ENCODE measurements at places on chromosomes 4 and X.

DNA sequence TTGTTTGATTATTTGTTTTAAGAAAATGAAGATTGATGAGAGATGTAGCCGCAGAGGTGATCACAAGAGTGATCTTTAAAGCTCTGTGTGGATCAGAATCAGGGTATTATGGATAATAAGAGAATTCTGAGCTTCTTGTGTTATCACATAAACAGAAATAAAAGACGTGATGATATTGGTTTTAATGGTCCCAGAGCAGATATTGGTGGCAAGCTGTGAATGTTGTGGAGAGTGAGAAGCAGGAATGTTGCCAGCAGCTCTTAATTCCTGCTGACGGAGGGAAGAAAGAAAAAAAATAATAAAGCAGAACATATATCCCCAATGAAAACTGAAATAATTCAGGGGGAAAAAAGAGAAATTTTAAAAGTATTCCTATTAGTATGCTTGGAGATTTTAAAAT lies 1015.9 kb downstream of the PCDH18 start:
- no peak for DNase-seq

- no peak for DNase-seq
These were observed 27.6 kb upstream of the TMEM184C start for GRCh38 chr4:147589586-147589985.

- no peak for DNase-seq
These were observed 174.4 kb upstream of the ATP6AP2 start for GRCh38 chrX:40406330-40406859.

DNA sequence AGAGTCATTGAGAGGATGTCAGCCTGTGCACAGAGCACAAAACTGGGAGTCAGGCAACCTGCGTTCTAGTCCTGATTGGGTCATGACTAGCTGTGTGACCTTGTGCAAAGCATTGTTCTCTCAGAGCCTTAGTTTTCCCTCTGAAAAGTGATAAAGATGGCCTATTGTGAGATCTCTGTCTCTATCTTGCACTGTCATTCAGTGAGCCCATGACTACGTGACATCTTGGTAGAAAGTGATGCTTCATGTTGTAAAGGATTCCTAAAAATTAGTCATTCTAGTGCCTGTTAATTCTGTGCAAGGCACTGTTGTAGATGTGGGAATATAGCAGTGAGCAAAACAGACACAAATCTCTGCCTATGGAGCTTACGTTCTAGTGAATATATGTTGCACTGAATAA lies 2.5 kb downstream of the PGRMC1 start:
- DNase-seq = no peak

DNA sequence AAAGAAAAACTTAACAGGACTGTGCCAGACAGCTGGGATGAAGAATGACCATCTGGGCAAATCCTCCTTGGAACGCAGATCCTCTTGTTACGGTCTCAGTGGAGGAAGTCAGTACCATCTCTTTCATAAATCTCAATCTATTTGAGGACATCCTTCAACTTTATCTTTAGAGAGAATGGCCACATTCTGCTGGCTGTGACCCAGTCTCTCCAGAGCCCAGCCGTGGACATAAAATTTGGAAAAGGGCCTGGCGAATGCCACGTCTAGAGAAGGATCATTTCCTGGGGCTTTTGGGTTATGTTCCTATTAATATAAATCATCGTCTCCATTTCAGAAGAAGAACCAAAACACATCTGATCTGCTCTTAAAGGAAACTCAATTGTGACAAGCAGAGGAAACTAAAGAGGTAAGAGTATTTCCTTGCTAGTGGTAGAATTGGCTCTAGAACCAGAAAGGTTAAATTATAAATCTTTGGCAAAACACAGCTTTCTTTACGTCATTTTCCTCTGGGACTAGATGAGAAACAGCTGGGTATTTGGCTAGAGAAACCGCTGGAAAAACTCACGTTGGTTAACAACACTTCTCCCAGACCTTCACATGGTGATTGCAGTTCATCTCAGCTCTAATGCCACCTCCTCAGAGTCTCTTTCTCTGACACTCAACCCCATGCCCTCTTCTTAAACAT lies 164.7 kb downstream of the CHIC2 start:
- DNase-seq = no peak

DNA sequence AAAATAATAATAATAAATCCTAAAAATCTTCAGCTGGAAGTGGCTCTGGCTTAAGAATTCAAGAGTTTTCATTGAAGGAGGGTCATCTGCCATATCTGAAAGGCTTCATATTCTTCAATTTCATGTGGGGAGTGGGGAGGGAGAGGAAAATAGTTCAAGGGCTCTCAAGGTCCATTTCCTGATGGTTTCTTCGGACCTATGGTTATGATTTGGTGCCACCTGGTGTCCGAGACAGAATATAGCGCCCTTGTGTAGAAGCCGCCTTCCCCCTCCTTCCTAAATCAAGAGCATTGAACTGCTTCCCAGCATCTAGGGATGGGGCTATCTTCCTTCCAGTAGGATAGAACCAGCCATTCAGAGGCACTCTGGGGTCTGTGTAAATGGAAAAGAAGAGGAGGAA lies 34.3 kb downstream of the NLGN3 start:
- DNase-seq = peak; percentile 67

GRCh38 chr4:113711883-113712662 lies 49.5 kb downstream of the CAMK2D start:
- DNase-seq = no peak

GRCh38 chr4:112170451-112170993 lies 25.3 kb downstream of the FAM241A start:
- DNase-seq = peak; percentile 7

DNA sequence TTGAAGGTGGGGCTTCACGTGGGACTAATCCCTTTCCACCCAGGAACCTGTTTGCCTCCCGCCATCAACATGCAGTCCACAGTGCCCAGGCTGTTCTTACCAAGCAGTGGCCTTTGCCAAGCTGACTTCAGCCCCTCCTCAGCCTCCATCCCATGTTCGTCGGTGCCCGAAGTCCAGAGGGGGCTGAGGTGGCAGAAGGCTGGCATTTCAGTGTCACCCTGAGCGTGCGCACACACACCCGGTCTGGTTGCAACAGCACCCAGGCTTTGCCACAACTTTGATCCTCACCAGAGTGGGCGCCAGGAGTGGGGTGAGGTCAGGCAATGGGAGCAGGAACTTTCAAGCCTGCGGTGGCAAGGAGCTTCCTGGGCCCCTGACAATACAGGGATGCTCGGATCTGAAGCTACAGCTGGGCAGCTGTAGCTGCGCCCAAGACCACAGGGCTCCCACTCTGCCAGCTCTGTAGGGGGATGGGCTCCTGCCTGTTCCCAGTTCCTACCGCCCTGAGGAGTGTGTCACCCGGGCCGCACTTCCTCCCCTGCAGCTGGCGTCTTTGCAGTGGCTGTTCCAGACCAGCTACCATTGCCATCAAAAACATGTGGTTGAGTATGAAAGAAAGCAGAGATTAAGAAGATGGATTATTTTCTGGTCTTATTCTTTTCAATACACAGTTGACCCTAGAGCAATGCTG lies 428.0 kb downstream of the EPHA5 start:
- DNase-seq = no peak

- no peak for DNase-seq
These were observed 38.3 kb upstream of the HGFAC start for GRCh38 chr4:3403348-3403906.

DNA sequence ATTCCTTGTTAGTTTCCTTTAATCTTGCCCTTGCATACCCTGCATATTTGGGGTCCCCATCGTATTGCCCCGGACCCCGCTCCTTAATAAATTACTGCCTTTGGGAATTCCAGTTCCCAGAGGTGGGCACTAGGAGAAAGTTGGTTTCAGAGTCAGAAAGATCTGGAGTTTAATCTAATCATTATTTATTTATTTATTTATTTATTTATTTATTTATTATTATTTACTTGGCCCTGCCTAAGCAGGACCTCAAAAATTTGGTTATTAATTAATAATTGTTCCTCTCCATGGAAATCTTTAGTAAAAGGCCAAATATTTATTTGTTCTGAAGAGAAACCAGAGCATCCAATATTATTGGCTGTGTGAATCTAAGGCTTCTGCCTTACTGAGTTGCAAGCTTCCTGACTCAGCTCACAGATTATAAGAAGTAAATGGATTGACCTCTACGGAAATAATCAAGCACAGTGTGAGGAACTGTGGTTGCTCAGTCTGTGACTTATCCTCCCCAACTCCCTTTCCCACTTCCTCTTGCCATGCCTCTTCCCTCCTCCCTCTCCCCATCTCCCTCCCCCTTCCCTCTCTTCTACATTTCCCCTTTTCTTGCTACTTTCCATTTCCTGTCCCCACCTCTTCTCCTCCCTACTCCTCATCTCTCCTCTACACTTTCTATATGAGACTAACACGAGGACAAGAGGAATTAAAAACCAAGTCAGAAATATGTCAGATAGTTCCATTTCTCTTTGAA lies 61.5 kb upstream of the AP1S2 start:
- no peak for DNase-seq
